Effector memory CD4-positive, alpha-beta T cell (primary cell): ENCODE measurements at places on chromosomes 5 and 9.

DNA sequence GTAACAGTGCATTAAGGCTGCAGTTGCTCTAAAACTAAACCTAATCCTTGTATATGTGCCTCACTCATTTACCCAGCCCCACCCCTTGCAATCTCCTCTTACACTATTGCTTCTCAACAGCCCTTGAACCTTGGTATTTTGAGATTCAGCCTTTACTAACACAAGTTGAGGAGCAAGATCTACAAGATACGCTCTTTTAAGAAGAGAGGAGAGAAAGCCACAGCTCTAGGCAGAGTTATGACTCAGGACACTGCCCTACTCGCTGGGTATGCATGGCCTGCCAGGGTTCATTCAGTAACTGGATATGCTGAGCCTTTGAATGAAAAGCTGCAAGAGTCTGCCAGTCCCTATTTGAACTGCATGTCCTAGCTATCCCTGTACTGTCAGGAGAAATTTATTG, 219.5 kb downstream of the PCSK5 start:
- no peak overlapping the region for H3K4me3 ChIP-seq
- no peaks in the 10 kb centered on the region for H3K4me1 ChIP-seq
- no peaks in the 10 kb centered on the region for H3K27me3 ChIP-seq
- H3K36me3 ChIP-seq = no peaks in the 10 kb centered on the region

- H3K4me3 ChIP-seq = no peak overlapping the region
- H3K27ac ChIP-seq = no peak overlapping the region
- no peaks in the 10 kb centered on the region for H3K4me1 ChIP-seq
- H3K36me3 ChIP-seq = no peaks in the 10 kb centered on the region
Observed at GRCh38 chr9:6024035-6024554, 8.7 kb upstream of the RANBP6 start.

GRCh38 chr9:132238026-132238972, 76.4 kb downstream of the NTNG2 start:
- H3K36me3 ChIP-seq = no peaks in the 10 kb centered on the region
- H3K4me3 ChIP-seq = no peak overlapping the region
- DNase-seq = no peak

DNA sequence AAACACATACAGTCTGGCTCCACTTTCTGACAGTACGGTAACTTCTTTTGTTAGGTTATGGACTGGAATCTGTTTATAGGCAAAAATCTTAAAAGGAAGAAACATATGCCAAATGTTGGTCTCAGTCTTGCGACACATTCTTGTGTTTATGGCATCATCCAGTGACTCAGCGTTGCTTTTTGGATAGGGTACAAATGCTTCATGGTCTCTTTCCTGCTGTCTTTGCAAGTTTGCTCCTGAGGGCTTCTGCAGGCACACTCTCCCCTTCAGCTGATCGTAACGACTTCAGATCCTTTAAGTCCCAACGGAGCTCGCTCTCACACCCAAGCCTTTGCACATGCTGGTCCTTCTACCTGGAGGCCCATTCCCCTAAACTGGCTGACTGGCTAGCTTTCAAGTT, 23.6 kb upstream of the TNFSF8 start:
- H3K27ac ChIP-seq = no peak overlapping the region
- H3K36me3 ChIP-seq = no peaks in the 10 kb centered on the region
- DNase-seq = no peak
- no peaks in the 10 kb centered on the region for H3K27me3 ChIP-seq
- peaks cover 11% of the 10 kb centered on the region for H3K4me1 ChIP-seq

- peaks cover 2% of the 10 kb centered on the region for H3K36me3 ChIP-seq
- H3K4me3 ChIP-seq = no peak overlapping the region
- H3K27ac ChIP-seq = no peak overlapping the region
- DNase-seq = no peak
Observed at GRCh38 chr5:138938526-138938925, 63.4 kb upstream of the LRRTM2 start.

DNA sequence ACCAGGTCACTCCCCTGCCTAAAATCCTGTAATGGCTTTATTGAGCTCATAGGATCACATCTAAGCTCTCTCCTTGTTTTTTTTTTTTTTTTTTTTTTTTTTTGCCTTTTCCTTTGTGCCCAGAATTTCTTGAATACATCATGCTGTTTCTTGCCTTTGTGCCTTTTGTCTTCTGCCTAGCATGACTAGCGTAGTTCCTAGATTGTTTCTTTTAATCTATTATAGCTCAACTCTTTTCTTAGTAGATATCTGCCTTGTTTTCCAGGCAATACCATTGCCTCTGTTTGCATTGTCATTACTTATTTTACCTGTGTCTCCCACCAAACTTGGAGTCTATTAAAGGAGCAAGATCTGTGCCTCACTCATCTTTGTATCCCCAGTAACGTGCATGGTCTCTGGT, 106.1 kb upstream of the C9orf72 start:
- H3K36me3 ChIP-seq = no peaks in the 10 kb centered on the region
- H3K27me3 ChIP-seq = no peaks in the 10 kb centered on the region
- no peak for DNase-seq
- no peaks in the 10 kb centered on the region for H3K4me1 ChIP-seq
- no peak overlapping the region for H3K27ac ChIP-seq

DNA sequence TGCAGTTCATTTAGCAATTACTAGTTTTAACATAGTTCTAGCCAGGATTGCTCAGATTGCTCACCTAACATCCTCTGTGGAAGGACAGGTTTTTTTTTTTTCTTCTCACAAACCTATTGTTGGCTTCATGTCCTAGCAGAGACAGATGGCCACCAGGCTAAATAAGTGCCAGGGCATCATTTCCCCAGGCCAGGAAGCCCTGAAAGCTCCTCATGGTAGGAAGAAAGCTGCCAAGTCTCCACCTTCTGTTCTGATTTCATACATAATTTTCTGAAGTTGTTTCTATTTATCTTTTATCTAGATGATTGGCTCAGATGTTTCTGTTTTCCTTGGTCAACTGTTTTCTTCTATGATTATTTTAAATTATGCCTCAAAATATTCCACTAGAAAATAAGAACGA, 31.0 kb downstream of the EFCAB9 start:
- no peak overlapping the region for H3K27ac ChIP-seq
- H3K27me3 ChIP-seq = no peaks in the 10 kb centered on the region
- H3K4me3 ChIP-seq = no peak overlapping the region

- no peaks in the 10 kb centered on the region for H3K36me3 ChIP-seq
- no peak for DNase-seq
- no peak overlapping the region for H3K4me3 ChIP-seq
- no peaks in the 10 kb centered on the region for H3K4me1 ChIP-seq
- H3K27ac ChIP-seq = no peak overlapping the region
Observed at GRCh38 chr9:19623941-19624340, 164.9 kb downstream of the SLC24A2 start.

GRCh38 chr9:93244510-93245436, 60.8 kb downstream of the WNK2 start:
- DNase-seq = no peak
- H3K27ac ChIP-seq = no peak overlapping the region
- no peaks in the 10 kb centered on the region for H3K36me3 ChIP-seq
- H3K4me3 ChIP-seq = no peak overlapping the region

DNA sequence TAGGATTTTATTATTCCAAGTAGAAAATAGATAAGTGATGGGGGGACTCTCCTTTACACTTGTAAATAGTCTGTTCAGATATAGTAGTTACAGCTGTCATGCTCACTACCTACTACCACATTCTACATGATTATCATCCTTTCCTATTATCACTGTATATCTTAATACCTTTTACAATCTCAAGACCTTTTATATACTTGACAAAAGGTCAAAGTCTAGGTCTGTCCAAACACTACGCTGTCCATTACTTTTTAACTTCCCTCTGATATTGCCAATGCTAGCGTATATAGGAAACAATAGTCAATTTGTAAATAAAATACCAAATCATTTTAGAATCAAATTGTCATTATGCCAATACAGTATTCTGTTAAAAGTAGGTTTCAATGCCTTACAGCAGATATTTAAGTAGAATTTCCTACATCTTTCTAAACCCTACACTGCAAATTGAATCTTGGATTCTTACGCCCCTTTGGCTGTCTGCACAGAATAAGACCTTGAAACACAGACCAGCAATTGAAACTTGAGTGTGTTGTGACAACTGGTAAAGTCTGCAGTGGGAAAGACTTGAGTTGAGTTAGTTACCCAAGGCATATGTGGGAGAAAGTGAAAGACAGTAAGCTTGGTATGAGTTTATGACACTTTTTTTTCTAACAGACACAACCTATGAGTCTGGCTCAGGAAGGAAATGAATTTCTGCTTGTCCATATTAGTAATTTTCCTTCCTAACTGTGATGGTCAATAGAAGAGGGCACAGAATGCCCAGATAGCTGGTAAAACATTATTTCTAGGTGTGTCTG, 827.6 kb upstream of the ACO1 start:
- no peak overlapping the region for H3K27ac ChIP-seq
- no peaks in the 10 kb centered on the region for H3K4me1 ChIP-seq
- H3K4me3 ChIP-seq = no peak overlapping the region
- no peaks in the 10 kb centered on the region for H3K36me3 ChIP-seq
- no peak for DNase-seq
- no peaks in the 10 kb centered on the region for H3K27me3 ChIP-seq

GRCh38 chr9:20043035-20043434, 254.2 kb upstream of the SLC24A2 start:
- H3K27me3 ChIP-seq = no peaks in the 10 kb centered on the region
- DNase-seq = no peak
- no peaks in the 10 kb centered on the region for H3K4me1 ChIP-seq
- no peaks in the 10 kb centered on the region for H3K36me3 ChIP-seq

- H3K27me3 ChIP-seq = no peaks in the 10 kb centered on the region
- H3K27ac ChIP-seq = no peak overlapping the region
- DNase-seq = no peak
- no peaks in the 10 kb centered on the region for H3K4me1 ChIP-seq
- no peak overlapping the region for H3K4me3 ChIP-seq
Observed at GRCh38 chr5:153700940-153701339, 210.5 kb downstream of the GRIA1 start.

DNA sequence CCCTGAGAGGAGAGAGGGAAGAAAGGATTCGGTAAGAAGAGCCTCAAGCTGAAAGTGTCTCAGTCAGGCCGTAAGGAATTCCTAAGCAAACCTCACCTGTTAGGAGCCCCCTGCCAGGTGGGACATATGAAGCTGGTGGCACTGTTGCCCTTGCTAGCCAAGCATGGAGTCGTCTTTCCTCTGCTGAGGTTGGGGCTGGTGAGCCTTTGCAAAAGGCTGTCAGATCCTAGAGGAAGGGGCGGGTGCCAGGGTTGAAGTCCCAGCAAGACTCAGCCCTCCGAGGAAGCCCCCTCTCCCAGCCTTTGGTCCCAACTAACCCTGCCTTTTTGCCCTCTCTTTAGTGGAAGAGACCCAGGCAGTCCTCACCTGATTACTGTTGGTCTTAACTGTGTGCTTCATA, 5.5 kb upstream of the SMIM32 start:
- no peaks in the 10 kb centered on the region for H3K36me3 ChIP-seq
- H3K27ac ChIP-seq = no peak overlapping the region
- H3K4me3 ChIP-seq = no peak overlapping the region
- H3K27me3 ChIP-seq = peaks cover 3% of the 10 kb centered on the region

- no peak overlapping the region for H3K27ac ChIP-seq
- no peak for DNase-seq
- H3K36me3 ChIP-seq = no peaks in the 10 kb centered on the region
Observed at GRCh38 chr9:21543187-21543586, 61.1 kb upstream of the IFNE start.

- H3K27ac ChIP-seq = no peak overlapping the region
- no peaks in the 10 kb centered on the region for H3K4me1 ChIP-seq
- H3K27me3 ChIP-seq = no peaks in the 10 kb centered on the region
- no peak overlapping the region for H3K4me3 ChIP-seq
- H3K36me3 ChIP-seq = no peaks in the 10 kb centered on the region
Observed at GRCh38 chr9:107700847-107701246, 211.3 kb upstream of the KLF4 start.

DNA sequence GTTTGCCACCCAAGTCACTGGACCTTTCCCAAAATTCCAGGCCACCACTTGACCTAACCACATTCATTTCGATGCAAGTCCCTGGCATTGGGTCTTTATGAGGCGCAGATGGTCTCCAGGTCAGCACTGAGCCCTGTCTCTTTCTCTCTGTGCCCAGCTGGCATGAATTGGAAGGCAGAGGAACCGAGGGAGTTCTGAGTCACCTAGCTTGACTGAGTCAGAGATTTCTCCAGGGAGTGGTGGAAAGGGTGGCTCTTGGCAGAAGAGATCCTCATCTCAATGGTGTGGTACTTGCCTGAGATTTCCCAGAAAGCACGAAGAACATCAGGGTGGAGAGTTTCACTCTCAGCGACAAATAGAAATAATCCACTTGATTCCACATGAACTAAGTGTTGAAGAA, 43.8 kb downstream of the WDR36 start:
- H3K27me3 ChIP-seq = no peaks in the 10 kb centered on the region

GRCh38 chr9:91043056-91043810, 241.6 kb downstream of the SYK start:
- peaks cover 9% of the 10 kb centered on the region for H3K4me1 ChIP-seq
- H3K27ac ChIP-seq = no peak overlapping the region
- no peak overlapping the region for H3K4me3 ChIP-seq
- no peaks in the 10 kb centered on the region for H3K36me3 ChIP-seq

DNA sequence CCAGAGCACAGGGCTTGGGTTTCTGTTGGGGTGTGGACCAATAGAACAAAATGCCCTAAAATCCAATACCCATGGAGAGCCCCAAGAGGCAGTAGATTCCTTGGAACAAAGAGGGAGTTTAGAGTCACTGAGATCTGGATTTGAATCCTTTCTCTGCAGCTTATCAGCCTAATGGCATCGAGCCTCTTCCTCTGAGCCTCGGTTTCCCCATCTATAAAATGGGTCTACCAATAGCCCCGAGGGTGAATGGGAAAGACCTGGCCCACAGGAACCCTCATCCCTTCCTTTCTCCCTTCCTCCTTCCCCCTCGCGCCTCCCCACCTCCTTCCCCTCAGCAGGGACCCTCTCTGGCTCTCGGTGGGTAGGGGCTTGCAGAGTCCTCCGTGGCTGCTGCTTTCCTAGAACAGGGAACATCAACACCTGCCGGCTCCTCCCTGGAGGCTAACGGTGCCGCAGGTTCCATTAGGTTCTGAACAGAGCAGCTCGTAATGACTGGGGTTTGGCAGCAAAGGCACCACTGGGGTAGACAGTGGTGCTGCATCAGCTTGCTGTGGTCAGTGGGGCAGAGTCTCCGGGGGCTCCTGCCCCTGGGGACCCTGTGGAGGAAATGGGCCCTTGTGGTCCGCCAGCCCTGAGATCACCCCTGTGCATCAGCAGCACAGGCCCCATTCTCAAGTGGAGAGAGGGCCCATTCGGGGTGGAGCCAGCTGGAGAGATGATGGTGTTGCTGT, 40.3 kb downstream of the NEK6 start:
- H3K27me3 ChIP-seq = no peaks in the 10 kb centered on the region
- no peak overlapping the region for H3K4me3 ChIP-seq
- H3K36me3 ChIP-seq = no peaks in the 10 kb centered on the region
- no peak overlapping the region for H3K27ac ChIP-seq
- no peak for DNase-seq

- H3K27ac ChIP-seq = no peak overlapping the region
- H3K36me3 ChIP-seq = no peaks in the 10 kb centered on the region
- no peak for DNase-seq
- H3K27me3 ChIP-seq = no peaks in the 10 kb centered on the region
Observed at GRCh38 chr5:28132151-28132550, 1093.8 kb upstream of the CDH9 start.

GRCh38 chr5:39451276-39451941, 26.6 kb upstream of the DAB2 start:
- H3K4me3 ChIP-seq = no peak overlapping the region
- no peaks in the 10 kb centered on the region for H3K36me3 ChIP-seq
- H3K27ac ChIP-seq = no peak overlapping the region
- no peaks in the 10 kb centered on the region for H3K4me1 ChIP-seq
